NCI-H1417 treated with DMSO at 0.1 percent for 48 hours (cell line): ENCODE measurements at places on chromosomes 5 and 9.
A peak's percentile ranks its signal among the peaks of the same experiment; 100 is the strongest.

GRCh38 chr5:134642931-134643530, 5.6 kb upstream of the SEC24A start:
- DNase-seq, result no peak

GRCh38 chr9:88753691-88754367, 218.9 kb downstream of the NXNL2 start:
- no peak for DNase-seq

DNA sequence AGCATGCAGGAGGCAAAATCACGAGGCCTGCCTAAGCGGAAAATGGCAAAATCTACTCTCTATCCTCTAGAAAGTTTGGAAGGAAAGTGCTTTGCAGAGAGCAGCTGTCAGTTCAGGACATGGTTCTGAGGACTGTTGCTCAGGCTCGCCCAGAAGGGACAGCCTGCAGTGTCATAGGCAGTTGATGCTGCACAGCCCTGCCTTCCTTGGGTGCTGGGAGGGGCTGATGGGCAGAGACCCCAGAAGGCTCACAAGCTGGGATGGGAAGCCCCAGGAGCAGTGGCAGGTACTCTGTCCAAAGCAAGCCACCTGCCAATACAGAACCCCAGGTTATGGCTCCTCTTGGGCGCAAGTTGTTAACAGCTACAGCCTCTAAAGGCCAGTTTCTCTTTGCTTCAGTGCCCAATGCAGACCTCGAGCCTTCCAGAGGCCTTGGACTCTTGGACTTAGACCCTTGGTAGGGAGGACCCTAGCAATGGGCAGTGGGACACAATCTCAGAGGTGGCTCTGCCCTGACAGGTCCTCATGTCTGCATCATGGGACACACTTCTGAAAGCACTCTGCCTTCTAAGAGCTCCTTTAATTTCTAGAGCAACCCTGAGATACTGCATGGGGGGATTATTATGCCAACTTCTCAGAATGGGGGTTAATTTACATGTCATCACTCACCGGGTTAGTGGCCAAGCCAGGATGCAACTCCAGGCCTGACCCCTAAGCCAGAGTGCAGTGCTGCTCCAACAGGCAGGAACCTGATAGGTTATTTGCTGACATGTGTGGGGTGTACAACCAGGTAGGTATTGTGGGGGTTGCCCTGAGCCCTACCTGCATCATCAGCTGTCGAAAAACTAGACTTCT, 57.1 kb downstream of the MACROH2A1 start:
- no peak for DNase-seq

GRCh38 chr9:110545705-110546104, 33.8 kb downstream of the SVEP1 start:
- no peak for DNase-seq

- peak; percentile 8 for DNase-seq
These were observed 231.0 kb downstream of the CDK5RAP2 start for GRCh38 chr9:120348951-120349429.

DNA sequence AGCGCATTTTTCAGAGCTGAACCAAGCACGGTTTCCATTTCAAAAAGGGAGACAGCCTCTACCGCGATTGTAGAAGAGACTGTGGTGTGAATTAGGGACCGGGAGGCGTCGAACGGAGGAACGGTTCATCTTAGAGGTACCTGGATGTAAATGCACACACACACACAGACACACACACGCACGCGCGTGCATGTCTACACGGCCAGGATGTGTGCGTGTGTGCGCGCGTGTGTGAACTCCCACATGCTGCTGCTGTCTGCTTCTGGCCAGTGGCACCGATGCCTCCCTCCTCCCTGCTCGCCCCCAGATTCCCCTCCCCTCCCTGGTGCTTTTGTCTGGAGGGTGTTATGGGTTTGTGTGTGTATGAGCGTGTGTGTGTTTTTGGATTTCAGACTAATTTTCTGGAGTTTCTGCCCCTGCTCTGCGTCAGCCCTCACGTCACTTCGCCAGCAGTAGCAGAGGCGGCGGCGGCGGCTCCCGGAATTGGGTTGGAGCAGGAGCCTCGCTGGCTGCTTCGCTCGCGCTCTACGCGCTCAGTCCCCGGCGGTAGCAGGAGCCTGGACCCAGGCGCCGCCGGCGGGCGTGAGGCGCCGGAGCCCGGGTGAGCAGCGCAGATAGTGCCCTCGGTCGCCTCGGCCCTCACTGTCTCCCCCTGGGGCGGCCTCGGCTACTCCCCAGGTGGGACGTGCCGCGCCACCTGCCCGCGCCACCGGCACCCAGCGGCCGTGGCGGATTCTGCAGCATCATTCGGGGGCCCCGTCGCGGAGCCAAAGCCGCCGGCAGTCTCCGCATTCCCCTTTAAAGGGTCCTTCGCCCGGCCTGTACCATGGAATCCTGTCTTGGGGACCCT, at the start of gene NTRK2:
Gene NTRK2 (plus strand): TSS at position 442 of the 850 bp plus-strand sequence. CDS start 1,020 bp downstream, outside the sequence.
- peak; percentile 8 for DNase-seq

DNA sequence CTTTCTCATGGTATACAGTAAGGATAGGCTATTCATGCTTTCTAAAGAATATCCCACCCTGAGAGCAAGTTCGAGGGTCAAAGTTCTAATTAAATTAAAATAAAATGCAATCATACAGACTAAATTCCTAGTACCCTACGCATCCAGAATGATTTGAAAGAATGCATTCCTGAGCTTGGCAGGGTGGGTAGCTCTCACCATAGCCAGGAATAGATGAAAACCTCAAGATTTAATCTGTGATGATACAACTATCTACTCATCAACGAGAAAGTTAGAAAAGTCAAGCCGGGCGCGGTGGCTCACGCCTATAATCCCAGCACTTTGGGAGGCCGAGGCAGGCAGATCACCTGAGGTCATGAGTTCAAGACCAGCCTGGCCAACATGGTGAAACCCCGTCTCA, 32.3 kb downstream of the SERINC5 start:
- DNase-seq, result no peak

DNA sequence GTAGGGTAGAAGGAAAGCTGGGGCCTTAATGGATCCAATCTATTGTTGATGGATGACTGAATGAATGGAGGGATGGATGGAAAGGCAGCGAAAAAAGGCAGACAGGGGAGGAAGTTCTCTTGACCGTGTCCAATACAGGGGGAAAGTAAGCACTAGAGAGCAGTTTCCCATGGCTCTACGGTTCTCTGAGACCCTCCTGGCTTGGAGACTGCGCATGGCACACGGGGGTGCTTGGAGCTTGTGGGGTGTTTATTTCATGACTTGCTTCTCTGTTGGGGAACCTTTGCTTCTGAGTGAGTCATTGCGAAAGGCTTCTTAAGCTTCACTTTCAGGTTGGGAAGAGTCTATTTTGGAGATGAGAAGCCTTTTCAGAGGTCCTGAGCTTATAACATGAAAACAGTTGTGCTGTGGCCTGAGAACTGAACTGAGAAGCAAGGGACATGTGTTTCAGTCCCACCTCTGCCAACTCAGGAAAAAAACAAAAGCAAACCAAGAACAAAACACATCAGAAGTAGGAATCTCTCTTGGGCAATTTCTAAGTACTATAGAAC, 12.8 kb upstream of the TEX48 start:
- no peak for DNase-seq

DNA sequence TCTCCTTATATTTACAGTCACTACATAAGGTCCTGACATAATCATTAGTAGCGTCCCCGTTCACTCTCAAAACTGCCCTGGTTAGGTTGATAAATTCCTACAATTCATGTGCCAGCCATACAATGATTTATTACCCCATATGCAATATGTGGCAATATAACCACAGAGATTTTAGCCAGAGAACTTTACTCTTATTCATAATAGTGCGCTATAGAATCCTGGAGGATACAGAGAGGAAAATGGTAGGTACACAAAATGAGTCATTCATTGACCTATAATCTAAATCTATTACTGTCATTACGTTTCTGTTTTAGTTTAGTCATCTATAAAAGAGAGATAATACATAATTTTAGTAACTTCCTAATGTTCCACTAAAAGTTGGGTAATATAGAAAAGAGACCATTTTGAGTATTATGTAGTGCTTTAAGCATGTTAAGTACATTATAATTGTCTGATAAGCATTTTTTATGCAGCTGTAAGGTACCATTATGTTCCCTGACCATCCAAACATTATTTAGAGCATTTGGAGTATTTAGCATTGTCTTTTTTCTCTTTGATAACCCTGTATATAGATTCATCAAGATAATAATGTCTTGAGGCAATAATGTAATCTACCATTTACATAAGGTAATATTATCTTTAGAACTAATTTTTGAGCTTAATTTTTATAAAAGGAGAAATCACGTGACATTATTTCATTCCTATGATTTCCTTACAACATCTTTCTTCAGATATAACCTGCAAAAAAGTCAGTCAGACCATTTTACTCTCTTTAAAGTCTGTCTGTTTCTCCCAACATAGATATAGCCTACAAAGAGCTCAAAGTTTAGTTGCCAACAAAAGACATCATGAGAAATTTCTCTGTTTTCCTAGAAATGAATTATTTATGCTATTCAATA, 655.5 kb upstream of the ZNF608 start:
- DNase-seq, result no peak

- no peak for DNase-seq
These were observed 43.6 kb downstream of the SLC6A3 start for GRCh38 chr5:1401536-1402138.

GRCh38 chr9:132183134-132183533, 21.3 kb downstream of the NTNG2 start:
- no peak for DNase-seq

DNA sequence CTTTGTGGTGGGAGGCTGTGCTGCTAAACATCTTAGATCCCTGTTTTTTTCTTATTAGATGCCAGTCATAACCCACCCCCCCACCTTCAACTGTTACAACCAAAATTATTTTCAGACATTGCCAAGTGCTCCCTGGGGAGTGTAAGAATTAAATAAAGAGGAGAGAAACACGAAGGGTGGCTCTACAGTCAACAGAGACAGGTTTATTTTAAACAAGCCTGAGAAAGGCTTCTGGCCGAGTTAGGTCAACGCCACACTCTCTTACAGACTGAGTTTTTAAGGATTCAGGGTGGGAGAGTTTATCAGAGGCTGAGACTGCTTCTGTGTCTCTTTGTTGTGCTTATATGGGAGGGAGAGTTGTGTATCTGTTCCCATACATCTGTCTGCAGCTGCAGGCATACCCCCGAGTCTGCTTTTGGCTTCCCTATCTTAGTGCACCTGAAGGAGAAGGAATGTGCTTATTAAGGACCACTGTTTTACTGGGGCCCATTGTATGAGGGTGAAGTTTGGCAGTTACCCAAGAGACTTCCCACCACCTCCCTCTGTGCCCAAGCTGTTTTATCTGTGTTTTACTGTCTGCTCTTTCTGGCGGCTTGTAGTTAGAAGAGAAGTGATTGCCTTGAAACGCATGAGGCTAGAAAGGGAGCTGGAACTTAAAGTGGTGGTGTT, 11.4 kb upstream of the GDA start:
- DNase-seq, result no peak

DNA sequence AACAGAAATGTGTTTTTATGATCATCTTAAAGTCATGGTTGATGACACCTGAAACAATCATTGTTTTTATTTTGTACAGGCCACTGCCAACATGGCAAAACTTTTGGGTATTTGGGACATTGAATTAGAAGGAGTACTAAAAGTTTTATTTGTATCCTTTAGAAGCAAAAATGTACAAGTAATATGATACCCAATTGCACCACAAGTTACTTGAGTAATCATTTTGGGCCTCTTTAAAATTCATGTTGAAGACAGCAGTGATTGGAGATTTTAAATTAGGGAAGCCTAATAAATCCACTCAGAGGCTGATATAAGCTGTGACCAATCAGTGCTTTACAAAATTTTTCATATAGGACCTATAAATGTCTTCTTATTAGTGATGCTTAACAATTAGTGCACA, 212.9 kb downstream of the MARCHF11 start:
- no peak for DNase-seq

DNA sequence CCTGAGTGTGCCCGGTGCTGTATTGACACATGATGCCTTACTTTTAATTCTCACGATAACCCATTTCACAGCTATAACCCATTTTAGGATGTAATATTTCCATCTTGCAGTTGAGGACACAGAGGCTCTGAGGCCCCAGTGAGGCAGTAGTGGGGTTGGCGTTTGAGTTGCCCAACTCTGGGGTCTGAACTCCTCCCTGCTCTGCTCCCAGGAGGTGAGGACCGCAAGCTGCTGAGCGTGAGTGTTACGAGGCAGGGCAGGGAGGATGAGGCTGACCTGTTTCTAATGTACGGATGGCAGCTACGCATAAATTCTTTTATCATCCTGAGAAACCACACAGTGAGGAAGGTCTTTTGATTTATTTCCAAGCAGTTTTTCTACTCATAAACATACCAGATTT, 11.4 kb downstream of the LRRC8A start:
- DNase-seq, result no peak

GRCh38 chr5:173089581-173089980, 33.4 kb downstream of the CREBRF start:
- no peak for DNase-seq

GRCh38 chr9:92715488-92716231, 45.7 kb upstream of the IPPK start:
- DNase-seq, result no peak

DNA sequence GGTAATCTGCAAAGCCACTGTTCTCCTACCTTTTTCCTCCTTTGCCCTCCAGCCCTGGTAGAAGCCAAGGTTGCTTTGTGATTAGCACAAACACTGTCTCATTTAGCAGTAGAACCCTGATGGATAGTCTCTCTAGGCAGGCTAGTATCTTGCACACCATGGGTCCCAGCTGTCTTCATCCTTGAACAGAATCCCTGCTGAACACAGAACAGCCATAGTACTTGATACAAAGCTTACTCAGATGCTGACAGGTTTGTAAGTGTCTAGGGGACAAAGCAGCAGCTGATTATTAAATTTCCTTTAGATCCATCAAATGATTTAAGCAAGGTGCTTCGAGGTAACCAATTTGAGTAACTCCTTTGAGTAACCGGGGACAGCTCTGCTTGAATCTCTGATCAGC, 163.7 kb upstream of the PPP1R2B start:
- no peak for DNase-seq

DNA sequence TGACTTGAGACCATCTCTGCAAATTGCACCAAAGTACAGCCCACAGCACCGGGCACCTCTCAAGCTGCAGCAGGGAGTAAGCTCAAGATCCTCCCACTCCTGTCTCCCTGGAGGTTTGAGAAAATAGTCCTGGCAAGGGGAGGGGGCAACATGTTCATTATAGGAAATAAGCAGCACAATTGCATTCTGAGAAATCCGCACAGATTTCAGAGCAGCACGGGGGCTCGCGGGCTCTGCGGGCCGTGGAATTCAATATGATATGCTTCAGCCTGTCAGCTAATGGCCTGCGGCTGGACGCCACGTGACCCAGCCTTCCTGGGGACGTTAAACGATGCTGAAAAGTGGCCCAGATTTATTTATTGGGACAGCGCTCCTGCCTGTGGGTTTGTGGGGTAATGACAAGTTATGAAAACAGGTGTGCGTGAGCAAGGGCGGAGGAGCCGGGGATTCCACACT, 156.4 kb downstream of the DAB2IP start:
- no peak for DNase-seq
